ENCODE measurements at places on chromosomes 2 and 18. TPM values are rescaled to one million over a fixed set of nuclear protein-coding genes. Genes with fewer than 3 reads are reported as not detected.

- DNase-seq = no peak
Measured at GRCh38 chr2:126826491-126826890, 72.2 kb upstream of the TEX51 start.

- no peak for DNase-seq
Measured at GRCh38 chr2:191598296-191598695, 79.6 kb upstream of the NABP1 start.

DNA sequence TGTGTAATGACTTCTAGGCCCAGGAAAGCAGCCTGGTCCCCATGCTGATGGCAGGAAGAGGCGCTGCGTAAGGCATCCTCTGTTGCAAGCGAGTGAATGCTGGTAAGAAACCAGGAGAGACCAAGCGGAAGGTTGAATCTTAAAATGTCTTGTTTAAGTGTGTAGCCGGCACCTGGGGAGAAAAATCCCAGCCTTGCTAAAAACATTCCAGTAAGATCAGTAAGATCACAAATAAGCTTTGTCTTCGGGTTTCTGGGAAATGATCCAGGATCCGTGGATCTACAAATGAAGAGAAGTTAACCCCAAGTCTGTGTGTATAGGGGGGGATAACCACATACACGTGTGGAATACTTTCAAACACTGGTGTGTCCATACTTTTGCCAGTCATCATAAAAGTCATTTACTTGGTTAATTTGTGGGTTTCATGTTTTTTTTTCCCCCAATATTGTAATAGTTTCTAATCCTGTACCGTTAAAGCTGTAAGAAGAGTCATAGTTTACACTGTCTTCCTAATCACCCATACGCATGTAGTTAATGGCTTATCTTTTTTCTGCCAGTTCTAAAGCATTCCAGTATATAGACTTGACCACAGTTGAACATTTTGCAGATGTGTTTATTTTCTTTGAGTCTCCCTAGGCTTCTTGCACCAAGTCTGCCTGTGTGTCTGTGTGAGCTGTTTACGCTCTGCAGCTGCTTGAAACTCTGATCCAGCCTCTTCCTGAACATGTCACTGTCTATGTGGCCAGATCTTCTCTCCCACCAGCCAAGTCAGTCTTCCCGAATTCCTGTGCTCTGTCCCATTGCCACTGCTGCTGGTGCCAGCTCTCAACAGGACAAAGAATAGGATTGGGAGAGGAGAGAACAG lies 135.9 kb upstream of the ARL4C start:
- DNase-seq = no peak

GRCh38 chr18:23141104-23141999 lies 6.1 kb downstream of the CABLES1 start:
- DNase-seq = no peak

The SRBD1 gene
- total RNA-seq = 25.3 TPM

DNA sequence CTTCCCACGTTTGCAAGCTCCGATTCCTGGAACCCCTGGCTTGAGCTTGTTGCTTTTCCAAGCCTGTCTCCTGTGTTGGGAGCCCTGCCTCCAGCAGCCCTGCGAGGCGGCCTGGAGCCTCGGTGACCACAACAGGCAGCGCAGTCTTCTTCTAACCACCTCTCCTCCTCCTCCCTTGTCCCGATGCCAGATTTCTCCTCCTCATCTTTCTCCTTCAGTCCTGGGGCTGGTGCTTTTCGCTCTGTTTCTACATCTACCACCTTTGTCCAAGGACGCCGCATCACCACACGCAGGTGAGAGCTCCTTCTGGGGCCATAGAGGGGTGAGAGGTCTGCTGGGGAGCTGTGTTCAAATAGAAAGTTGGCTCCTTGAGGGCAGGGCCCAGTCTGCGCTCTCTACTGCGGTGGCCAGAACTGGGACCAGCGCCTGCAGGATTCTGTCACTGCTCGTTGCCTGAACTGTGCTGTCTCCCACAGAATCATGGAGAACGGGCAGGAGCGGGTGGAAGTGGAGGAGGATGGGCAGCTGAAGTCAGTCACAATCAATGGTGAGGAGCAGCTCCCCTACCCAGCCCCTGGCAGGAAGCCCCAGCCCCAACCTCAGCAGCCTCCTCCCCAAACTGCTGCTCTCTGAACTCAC lies 3.9 kb downstream of the DNAJB2 start:
- DNase-seq = no peak
